ENCODE measurements at places on chromosomes 4 and X.

- DNase-seq, result no peak
Observed at GRCh38 chr4:8156617-8157016, 2.0 kb downstream of the ABLIM2 start.

GRCh38 chr4:22338796-22339195 lies 177.1 kb downstream of the ADGRA3 start:
- no peak for DNase-seq

DNA sequence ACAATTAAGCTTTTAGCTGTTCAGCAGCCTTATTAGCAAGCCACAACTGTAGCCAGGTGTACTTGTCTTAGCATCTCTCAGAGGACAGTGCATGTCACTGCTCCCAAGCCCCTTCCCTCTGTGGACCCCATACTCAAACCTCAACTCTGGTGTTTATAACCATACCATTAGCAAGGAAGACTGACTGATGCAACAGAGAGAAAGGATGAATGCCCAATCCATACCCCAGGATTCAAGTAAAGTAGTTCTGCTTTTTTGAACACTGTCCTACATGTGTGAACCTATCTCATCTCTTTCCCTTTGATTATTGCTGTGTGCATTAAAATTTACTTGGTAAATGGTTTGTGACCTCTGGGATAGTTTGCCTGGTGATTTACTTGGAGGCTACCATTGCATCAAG lies 22.8 kb upstream of the CYBB start:
- DNase-seq, result no peak

- DNase-seq, result no peak
Observed at GRCh38 chr4:145099653-145100052, 1.5 kb downstream of the ABCE1 start.

- no peak for DNase-seq
Observed at GRCh38 chr4:94290245-94290644, 52.4 kb downstream of the HPGDS start.

DNA sequence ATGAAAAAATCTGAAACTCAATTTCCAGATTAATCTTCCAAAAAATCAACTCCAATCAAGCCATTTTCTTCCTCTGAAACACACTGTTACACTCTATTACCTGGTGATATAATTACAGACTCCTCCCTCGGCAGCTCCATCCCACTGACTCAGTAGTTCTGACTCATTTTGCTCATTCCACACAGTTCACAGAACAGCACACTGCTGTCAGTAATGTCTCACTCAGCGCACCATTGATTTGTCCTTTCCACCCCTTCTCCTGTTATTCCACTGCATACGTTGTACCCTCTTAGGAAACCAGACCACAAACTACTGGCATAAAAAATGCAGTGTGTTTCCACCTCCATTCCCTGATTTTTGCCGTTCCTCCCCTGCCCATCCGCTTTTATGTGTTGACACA lies 212.7 kb downstream of the SLIT2 start:
- no peak for DNase-seq

- no peak for DNase-seq
Observed at GRCh38 chr4:41454423-41454822, 83.5 kb upstream of the LIMCH1 start.

- DNase-seq, result no peak
Observed at GRCh38 chrX:15908603-15909290, 54.1 kb upstream of the AP1S2 start.

GRCh38 chr4:99652596-99653436 lies 4.8 kb downstream of the C4orf54 start:
- DNase-seq, result no peak

- no peak for DNase-seq
Observed at GRCh38 chr4:70538869-70539268, 20.5 kb downstream of the AMTN start.
